Muscle of arm (tissue), 14 donors: ENCODE measurements at places on chromosomes 4 and X.

DNA sequence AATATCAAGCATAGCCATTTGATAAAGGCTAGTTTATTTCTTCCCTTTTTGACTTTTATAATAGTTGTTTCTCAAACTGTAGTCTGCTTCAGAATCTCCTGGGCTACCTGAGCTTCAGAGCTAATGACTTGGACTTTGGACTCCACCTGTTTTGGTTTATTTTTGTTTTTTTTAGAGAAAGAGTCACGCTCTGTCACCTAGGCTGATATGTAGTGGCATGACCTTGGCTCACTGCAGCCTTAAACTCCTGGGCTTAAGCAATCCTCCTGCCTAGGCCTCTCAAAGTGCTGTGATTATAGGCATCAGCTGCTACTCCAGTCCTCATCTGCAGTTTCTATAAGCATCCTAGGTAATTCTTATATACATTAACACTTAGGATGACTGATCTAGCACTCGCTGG, 90.5 kb downstream of the DDIT4L start:
- DNase-seq = no peak

GRCh38 chr4:15667006-15667405, 11.8 kb upstream of the FBXL5 start:
- no peak for DNase-seq

DNA sequence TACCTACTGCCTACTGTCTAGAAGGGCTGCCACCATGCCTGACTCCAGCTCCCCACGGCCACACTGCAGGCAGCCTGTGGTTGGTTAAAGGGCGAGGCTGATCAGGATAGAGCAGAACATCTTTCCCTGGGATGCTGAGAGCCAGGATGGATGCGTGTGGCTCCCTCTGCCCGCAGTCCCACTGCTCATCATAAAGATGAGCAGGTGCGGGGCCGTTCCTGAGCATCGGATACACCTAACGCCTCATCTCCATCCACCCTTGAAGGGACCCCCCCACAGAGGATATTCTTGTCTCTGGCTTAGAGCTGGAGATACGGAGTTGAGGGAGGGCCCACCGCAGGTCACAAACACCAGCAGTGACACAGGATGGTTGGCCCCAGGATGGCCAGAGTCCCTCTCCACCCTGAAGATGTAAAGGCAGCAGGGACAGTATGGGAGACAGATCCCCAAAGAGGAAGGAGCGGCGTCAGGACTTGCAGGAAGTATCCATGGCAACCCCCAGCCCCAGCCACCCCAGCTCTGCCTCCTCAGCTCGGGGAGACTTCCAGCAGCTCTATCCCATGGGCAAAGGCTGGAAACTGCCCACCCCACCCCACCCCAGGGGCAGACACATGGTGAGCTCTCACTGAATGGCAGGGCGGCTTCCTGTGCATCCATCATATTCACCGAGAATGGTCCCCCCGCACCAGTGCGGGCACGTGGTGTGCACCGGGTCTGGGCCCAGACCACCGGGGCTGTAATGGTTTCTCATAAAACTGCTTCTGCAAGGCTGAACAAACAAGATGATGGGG, 19.3 kb downstream of the PPP2R2C start:
- no peak for DNase-seq

DNA sequence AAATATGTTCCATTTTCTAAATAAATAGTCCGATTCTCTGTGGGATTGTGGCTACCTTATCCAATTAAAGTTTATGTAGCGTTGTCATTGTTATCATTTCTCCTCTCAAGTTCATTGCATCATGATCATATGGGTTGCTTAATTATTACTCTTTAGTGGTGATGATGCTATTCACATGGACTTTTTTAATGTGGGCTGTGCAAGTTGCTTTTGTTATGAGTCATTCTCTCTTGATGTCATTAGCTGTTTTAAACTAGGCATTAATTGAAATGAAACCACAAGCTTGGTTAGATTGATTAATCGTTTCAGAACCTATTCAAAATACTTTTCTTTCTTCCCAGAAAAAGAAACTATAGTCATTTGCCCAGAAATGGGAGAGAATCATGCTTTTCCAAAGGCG, 38.2 kb downstream of the NHS start:
- DNase-seq = no peak

- DNase-seq = no peak
These were observed 143.0 kb upstream of the GNPDA2 start for GRCh38 chr4:44869222-44869882.

GRCh38 chr4:154566639-154567204, 3.9 kb downstream of the FGB start:
- DNase-seq = no peak

DNA sequence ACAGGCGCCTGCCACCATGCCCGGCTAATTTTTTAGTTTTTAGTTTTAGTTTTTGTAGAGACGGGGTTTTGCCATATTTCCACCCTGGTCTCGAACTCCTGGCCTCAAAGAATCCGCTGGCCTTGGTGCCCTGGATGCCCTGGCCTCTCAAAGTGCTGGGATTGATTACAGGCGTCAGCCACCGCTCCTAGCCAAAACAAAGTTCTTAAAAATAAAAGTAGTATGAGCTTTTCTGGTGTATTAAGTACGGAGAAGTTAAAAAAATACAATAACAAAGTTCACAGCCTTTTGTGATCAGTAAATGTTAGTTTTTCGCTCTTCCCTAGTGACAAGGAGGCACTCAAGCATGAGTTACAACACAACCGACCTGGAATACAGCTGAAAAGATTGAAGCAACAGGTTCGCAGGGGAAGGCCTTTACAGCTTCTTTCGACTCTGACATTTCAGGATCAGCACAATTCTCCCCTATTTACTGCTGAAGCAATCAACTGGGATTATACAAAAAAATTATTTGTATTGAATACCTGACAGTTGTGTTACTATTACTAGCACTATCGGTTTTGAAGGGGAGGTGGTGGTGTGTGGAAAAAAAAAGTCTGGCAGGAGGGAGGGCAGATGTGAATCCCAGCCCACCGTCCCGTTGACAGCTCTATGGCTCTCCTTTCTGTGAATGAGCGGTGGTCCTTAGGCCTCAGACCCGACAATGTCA, 893 bp upstream of the METAP1 start:
- no peak for DNase-seq

DNA sequence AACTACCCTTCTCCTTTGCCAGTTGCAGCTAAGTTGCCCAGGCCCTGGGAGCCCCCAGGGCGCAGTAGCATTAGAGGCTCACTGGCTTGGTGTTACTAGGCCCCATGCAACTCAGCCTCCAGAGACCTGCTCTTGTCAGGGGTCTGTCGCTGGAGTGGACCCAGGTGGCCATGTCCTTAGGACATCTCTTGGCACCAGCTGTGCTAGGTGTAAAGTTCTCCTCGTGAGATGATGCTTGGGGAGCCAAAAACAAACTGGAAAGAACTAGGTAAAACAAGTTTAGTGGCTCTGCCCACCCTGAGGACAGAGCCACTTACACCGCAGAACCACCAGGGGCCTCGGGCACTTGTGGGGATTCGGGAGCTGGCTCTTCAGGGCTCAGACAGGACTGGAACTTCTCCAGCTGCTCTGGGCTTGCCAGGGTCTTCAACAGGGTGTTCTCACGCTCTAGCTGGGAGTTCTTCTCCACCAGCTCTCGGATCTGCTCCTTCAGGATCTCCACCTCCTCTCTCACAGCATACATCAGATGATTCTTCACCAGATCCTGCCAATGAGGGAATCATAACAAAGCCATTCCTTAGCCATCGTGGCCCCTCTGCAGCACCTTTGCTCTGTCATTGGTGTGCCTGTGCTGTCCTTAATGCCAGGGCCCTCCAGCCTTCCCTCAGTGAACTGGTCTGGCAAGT, 61.2 kb downstream of the TSC22D3 start:
- DNase-seq = no peak

GRCh38 chr4:12242354-12242753, 813.7 kb upstream of the HS3ST1 start:
- no peak for DNase-seq

DNA sequence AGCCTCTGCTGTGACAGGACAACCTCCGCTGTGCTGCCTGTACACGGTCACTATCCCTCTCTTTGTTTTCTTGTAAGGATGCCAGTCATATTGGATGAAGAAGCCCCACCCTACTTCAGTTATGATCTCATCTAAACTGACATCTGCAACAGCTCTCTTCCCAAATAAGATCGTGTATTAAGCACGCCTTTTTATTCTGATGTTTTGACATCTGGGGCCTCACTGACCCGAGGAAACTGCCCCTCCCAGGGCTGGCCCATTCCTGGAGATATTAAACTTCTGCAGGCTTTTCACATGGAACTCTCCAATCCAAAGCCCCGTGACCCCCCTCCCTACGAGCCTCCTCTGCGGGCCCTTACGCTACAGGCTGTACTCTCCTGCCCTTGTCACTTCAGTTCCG, 232.0 kb downstream of the ARHGAP10 start:
- DNase-seq = no peak

GRCh38 chr4:107835406-107835805, 10.7 kb downstream of the SGMS2 start:
- DNase-seq = no peak

DNA sequence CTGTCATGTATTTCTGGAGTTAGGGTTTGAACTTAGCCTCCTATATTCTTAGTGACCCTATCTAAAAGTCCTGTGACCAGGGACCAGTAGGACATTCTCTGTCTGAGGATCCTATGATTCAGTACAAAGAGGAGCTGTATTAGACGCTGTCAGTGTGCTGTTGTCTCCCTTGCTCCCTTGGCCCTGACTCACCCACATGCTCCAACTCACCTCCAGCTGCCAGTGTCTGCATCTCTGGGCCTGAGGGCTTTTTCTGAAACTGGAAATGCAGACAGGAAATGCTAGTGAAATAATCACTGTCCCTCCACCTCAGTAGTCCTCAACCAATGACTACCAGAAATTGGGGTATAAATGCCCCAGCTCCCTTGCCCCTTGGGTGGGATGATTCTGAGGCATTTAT, 535.3 kb upstream of the RPS6KA3 start:
- no peak for DNase-seq

DNA sequence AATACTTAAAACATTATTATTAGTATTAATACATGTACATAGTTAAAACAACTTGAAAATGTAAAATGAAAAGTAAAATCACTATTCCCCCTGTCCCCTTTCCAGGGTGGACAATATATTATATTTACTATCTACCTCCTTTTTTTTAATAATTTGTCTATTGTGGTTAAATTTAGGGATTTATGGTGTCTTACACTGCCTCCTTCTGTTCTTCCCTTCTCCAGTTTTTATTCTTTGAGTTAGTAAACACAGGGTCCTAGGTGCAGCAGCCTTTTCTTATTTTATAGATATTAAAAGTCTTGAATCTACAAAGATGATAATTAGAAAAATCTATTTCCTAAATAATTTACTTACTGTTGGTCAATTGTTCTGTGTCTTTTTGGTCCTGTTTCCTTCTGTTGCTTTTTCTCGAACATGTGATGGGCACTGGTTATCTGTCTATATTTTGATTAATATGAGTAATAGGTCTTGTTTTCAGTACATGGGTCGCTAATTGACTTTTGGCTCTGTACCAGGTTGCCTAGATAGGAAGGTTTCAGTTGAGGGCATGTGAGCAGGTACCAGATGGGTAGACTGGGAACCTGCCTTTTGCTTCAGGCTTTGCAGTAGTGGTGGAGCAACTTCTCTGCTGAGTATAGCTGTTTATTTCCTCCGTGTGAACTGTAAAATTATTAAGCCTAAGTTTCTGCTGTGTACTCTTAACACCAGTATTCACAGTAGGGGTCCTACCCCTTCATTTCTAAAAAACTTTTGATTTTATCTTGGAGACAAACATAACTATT, 1.1 kb downstream of the NUDT9 start:
- peak; percentile 12 for DNase-seq

GRCh38 chr4:165368114-165368513, 10.7 kb upstream of the CPE start:
- DNase-seq = no peak

- no peak for DNase-seq
These were observed 78.7 kb upstream of the TET2 start for GRCh38 chr4:105067946-105068345.

GRCh38 chr4:243426-243825, 61.8 kb downstream of the ZNF732 start:
- DNase-seq = no peak

- DNase-seq = peak; percentile 35
These were observed 1.7 kb downstream of the PHF8 start for GRCh38 chrX:54042609-54043021.

DNA sequence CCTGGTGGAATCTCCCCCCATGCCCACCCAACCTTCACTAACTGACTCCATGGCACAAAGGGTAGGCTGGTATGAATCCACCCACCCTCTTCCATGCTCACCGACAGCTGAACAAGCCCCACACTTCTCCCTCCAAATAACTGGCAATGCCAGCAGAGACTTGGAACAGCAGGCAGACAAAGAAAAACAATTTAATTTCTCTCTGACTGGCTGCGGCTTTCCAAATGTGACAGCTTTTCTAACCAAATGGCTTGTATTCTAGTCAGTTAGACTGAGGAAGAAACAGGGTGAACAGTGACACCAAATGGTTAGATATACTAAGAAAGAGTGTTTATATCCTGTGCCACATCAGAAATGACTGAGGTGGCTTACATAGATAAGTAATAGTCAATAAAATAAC, 199.3 kb upstream of the ADAMTS3 start:
- no peak for DNase-seq

DNA sequence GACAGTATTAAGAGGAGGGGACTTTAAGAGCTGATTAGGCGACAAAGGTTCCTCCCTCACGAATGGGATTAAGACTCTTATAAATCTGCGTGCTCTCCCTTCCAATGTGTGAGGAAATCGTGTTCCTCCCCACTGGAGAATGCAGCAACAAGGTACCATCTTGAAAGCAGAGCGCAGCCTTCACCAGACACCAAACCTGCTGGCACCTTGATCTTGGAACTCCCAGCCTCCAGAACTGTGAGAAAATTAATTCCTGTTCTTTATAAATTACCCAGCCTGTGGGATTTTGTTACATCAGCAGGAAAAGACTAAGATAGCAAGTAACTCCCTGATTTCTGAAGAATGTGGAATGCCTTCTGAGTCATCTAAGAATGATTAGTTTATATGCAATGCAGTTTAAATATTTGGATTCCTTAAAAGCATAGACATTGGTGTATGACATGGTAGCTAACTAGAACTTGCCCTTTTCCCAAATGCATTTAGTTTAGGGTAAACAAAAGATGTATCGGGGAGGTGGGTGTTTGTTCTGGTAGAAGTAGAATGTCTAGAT, 86.1 kb downstream of the USP46 start:
- DNase-seq = no peak

GRCh38 chr4:152485726-152486276, 50.1 kb downstream of the FBXW7 start:
- no peak for DNase-seq

GRCh38 chr4:83011689-83012199, 1.1 kb upstream of the LIN54 start:
- peak; percentile 5 for DNase-seq

- DNase-seq = no peak
These were observed 15.4 kb upstream of the FHDC1 start for GRCh38 chr4:152920768-152921167.
